ENCODE measurements at places on chromosomes 12 and 14.

GRCh38 chr12:14956024-14956891 lies 5.1 kb downstream of the ARHGDIB start:
- no peak for DNase-seq

- no peak for DNase-seq
These were observed 109.5 kb downstream of the DIP2B start for GRCh38 chr12:50614167-50614759.

- no peak for DNase-seq
These were observed 25.1 kb downstream of the TEP1 start for GRCh38 chr14:20388159-20388558.

- DNase-seq = no peak
These were observed 25.1 kb downstream of the ANKS1B start for GRCh38 chr12:99959549-99960170.

DNA sequence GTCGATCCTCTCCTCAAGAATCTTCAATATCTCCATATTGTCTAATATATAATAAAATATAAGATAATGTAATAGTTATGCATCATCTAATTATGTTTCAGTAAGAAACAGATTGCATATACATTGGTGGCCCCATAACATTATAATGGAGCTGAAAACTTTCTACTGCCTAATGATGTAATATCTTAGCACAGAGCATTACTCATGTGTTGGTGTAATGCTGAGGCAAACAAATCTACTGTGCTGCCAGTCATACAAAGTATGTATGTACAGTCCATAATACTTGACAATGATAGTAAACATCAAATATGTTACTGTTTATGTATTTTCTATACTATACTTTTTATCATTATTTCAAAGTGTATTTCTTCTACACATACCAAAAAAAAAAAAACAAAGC lies 128.7 kb downstream of the CPNE8 start:
- no peak for DNase-seq

DNA sequence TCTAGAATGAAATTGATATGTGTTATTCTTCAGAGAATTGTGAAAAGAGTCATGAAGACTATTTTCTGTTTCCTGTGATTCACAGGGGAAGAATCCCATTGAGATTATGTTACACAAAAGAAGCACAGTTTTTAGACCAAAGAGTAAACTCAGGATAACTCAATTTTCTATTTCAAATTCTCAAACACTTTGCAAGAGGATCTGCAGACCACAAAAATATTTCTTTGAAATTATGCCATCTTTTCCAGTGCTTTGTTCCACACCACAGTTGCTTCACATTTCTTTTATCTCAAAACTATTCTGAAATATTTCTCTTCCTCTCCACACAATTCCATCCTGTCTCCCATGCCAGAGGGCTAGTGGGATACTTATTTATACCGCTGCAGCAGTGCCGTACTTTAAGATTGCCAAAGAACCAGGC lies 188.9 kb upstream of the FOXG1 start:
- no peak for DNase-seq

DNA sequence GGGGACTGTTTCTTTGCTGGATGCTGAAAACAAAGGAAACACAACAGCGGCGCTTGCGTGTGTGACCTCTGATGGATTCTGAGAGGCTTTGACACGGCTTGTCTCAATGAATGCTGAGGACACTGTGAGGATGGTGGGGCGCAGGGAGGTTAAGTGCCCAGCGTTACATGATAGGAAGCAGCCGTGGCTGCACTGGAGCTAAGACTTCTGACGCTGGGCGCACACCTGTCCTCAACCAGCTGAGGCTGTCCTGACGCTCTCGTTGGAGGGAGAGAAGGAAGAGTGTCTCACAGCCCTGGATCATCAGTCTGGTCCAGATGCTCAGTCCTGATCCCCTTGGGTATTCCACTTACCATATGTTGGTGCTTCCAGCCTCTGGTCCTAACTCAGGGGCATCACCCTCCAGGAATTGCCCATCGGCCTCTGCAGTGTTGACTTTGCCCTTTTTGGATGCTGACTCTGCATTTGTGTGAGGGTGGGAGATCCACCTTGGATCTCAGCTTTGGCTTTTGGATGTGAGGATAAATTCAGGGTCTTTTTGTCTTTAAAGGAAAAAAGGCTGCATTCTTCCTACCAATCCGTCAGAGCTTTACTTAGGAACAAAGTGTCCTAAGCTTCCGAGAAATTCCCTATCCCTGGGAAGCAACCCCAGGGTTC lies 125.2 kb downstream of the ZNF664 start:
- DNase-seq = no peak

- no peak for DNase-seq
These were observed 1.7 kb upstream of the SPATS2 start for GRCh38 chr12:49365542-49365941.

GRCh38 chr12:57429473-57430111 lies 1.3 kb downstream of the R3HDM2 start:
- no peak for DNase-seq

- DNase-seq = no peak
These were observed 11.1 kb downstream of the SLC48A1 start for GRCh38 chr12:47783821-47784819.

- no peak for DNase-seq
These were observed 5.5 kb downstream of the RNASE1 start for GRCh38 chr14:20797164-20797563.

- no peak for DNase-seq
These were observed 1092.1 kb upstream of the TMEM132C start for GRCh38 chr12:127174881-127175280.

GRCh38 chr12:104351057-104351983 lies 47.8 kb downstream of the EID3 start:
- no peak for DNase-seq

- DNase-seq = no peak
These were observed 77.8 kb downstream of the HSD17B6 start for GRCh38 chr12:56840922-56841321.

DNA sequence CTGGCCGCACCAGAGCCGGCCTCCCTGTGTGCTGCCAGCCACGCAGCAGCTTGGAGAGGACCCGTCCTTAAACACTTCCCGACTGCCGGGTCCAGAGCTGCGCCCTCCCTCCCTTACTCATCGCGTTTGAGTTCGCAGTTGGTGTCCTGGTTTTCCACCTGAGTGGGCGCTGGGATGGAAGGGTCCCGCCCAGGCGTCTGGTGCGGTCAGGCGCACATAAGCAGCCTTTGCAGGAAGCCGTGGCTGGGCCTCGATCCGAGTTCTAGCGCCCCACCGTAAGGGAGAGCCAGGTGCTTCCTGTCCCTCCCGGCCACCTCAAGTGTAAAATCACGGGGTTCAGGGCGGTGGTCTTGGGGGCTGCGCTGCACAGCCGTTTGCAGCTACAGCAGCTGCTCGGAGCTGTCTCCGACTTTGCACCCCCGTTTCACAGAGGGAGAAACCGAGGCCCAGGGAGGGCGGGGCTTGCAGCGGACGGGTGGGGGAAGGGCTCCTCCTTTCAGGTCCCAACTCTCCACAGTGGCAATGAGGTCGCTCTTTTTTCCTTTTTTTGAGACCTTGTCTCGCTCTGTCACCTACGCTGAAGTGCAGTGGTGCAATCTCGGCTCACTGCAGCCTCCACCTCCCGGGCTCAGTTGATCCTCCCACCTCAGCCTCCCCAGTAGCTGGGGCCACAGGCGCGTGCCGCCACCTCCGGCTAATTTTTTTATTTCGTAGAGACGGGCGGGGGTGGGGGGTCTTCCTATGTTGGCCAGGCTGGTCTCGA lies 51.3 kb downstream of the LRCOL1 start:
- DNase-seq = no peak

DNA sequence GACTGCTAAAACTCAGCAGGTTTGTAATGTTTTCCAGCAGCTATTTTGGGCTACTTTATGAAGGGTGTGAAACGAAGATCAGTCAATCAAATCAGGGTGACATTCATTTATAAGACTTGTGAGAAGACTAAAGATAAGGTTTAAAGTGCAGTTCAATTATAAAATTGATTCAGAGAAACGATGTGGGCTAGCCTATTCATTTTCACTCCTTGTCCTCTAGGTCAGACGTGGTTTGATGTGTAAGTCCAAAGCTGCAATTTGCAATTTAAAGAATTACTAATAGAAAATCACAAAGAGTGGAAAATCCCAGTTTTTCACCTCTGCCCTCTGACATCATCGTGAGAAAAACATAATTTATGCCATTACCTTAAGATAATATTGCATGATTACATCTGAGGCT lies 243.5 kb upstream of the NOVA1 start:
- no peak for DNase-seq

- no peak for DNase-seq
These were observed 502.7 kb downstream of the BCL11B start for GRCh38 chr14:98769326-98769725.

- no peak for DNase-seq
These were observed 63.2 kb downstream of the FBXL14 start for GRCh38 chr12:1531153-1531653.

Data from stimulated activated CD4-positive, alpha-beta T cell treated with anti-CD3 and anti-CD28 coated beads, Interleukin-2, amount 100 ng/mL, for 48 hours (primary cell).